ENCODE measurements at places on chromosomes 2 and 18.

DNA sequence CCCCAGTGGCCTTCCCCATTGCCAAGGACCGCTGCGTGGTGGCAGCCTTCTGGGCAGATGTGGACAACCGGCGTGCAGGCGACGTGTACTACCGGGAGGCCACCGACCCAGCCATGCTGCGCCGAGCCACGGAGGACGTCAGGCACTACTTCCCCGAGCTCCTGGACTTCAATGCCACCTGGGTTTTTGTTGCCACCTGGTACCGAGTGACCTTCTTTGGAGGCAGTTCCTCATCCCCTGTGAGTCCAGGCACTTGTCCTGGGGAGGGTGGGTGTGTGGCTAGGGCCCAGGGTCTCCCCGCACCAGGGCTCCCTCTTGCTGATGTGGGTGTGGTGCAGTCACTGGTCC, 31.9 kb downstream of the SNED1 start:
- DNase-seq, result no peak

GRCh38 chr18:3450012-3450798, at the start of gene TGIF1:
TGIF1 (plus strand) TSS chr18:3450172; CDS start chr18:3450490, 318 bp downstream.
- no peak for DNase-seq

- no peak for DNase-seq
Measured at GRCh38 chr2:69168144-69168813, 155.3 kb downstream of the ANTXR1 start.

- DNase-seq, result no peak
Measured at GRCh38 chr2:222477962-222478608, 53.7 kb downstream of the SGPP2 start.

- DNase-seq, result no peak
Measured at GRCh38 chr18:21857871-21858270, 117.3 kb downstream of the MIB1 start.

- DNase-seq, result no peak
Measured at GRCh38 chr2:65351948-65352595, 80.3 kb downstream of the SPRED2 start.

DNA sequence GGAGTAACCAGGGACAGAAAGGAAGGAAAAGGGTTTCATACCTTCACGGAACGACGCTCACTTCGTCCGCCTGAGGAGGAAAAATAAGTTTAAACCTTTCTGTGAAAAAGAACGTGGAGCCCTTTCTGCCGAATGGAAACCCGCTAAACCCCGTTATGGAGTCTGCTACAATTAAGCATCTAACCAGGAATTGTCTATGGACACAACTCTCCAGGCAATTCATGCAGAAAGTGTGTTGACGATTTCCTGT, 528 bp upstream of the PPP4R3B start:
- no peak for DNase-seq

GRCh38 chr18:11902522-11903292, 5.4 kb downstream of the MPPE1 start:
- DNase-seq, result no peak

DNA sequence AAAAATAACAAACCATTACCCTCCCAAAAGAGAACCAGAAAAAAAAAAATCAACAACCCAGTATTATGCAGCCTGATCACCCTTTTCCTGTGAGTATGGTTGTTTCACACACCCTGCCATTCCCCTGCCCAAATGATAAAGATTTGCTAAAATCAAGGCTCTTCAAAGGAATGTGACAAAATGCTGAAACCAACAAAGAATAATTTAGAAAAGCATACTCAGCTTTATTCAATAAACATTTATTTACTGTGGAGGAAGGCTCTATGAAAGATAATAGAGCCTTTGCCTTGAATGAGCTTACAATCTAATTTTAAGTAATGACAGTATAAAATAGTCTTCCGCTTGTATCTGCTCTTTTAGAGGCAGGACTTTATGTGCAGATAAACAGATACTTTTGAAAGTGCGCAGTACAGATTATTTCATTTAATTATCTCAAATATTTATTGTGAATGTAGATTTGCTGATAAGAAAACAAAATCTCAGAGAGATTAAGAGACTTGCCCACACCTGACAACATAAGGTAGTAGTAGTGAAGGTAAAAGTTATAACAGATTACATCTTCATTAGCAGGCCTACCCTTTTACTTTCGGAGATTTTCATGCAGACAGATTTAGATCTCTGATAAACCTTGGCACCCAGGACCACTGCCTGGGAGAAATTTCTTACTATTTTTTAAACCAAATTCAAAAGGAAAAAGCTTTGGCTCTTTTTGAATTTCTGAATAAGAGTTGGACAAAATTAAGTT, 211.9 kb downstream of the SRBD1 start:
- DNase-seq, result no peak

- peak; percentile 92 for DNase-seq
Measured at GRCh38 chr2:157468931-157469708, 25.2 kb upstream of the CYTIP start.

DNA sequence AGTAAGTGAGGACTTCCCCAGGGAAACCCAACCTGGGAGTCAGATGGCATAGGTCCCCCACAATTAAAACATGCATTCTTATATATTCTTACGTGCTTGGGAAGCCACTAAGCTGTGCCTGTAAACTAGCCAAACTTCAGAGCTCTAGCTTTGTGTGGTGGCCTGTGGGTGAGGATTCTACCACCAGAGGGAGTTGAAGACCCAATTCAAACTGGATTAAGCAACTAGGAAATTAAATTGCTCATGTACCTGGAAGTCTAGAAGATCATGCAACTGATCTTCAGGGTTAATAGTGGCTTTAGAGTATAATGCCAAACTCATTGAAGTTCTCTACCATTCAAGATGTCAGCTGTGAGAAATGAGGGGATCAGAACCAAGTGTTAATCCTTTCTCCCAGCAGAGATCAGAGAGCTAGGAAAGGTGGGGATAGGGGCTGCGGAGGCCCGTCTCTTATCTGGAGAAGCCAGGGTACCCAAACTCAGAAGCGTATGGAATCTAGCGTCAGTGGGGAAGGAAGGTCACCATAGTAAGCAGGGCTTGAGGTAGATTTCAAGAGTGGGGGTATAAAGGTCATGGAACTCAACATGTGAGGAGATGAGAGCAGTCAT, 53.2 kb upstream of the CCDC85A start:
- peak; percentile 5 for DNase-seq

DNA sequence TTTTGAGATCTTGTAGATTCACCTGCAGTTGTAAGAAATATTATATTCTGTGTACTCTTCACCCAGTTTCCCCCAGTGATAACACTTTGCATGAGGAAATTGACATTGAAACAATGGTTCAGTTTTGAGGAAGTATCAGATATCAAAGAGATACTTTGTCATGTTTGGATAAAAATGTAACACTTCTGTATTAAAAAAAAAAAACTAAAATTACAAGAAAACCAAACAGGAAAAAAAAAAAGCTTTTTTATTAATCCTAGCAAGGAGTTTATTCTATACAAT, 204.0 kb downstream of the ARL4C start:
- DNase-seq, result no peak

GRCh38 chr2:26414311-26414710, 12.6 kb downstream of the DRC1 start:
- no peak for DNase-seq

- no peak for DNase-seq
Measured at GRCh38 chr2:96664366-96664925, 21.9 kb downstream of the FER1L5 start.

GRCh38 chr2:105862843-105863242, 118.1 kb downstream of the NCK2 start:
- DNase-seq, result no peak

DNA sequence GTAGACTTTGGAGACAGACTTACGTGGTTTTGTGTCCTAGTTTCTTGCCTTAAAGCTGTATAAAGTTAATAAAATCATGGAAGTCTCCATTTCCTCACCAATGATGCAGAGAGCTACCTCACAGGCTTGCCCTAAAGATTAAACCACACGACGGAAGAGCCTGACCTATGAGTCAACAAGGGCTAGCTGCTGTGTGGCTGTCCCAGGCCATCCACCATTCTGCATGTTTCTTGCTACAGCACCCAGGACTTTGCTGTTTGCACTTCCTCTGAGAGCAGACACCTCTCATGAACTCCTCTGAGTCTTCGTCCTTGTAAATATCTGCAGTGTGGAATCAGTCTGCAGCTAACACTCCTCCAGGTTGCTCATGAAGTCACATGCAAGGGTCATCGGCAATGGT, 160.0 kb upstream of the TRIB2 start:
- DNase-seq, result no peak

DNA sequence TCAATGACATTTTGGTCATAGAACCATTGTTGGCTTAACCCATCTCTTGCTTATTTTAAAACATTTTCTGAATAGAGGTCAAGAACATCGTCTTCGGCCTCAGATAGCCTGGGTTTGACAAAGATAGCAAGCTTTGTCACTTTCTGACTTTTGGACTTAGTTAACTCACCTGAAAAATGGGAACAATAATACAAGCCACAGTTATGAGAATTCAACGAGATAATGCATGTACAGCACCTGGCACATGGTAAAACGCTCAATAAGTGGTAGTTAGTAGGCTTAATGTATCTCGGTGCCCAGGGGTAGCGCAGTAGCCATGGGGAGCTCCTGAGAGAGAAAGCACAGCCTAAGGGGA, 446 bp upstream of the COPS7B start:
- DNase-seq, result no peak

DNA sequence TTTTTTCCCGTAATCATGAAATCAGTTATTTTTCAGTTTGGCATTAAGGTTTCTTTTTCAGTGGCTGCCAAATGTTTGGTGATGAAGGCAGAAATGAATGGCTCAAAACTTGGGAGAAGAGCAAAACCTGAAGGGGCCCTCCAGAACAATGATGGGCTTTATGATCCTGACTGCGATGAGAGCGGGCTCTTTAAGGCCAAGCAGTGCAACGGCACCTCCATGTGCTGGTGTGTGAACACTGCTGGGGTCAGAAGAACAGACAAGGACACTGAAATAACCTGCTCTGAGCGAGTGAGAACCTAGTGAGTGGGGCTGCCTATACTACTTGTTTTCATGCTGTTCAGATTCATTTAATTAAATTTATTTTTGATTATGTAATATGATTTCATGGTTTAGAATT, 29.2 kb upstream of the MSH2 start:
- no peak for DNase-seq

DNA sequence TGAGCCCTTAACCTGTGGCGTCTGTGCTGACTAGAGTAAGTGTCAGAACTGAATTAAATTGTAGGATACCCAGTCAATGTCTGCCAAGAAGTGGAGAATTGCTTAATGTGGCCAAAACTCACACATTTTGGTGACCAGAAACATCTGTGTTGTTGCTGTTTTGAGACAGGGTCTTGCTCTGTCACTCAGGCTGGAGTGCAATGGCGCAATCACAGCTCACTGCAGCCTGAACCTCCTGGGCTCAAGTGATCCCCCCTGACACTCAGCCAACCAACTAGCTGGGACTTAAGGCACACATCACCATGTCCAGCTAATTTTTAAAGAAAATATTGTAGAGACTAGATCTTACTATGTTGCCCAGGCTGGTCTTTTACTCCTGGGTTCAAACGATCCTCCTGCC, 34.4 kb upstream of the RTN4 start:
- DNase-seq, result no peak

- DNase-seq, result no peak
Measured at GRCh38 chr18:59453468-59453961, 94.5 kb upstream of the LMAN1 start.

GRCh38 chr18:73879766-73880165, 267.9 kb downstream of the FBXO15 start:
- peak; percentile 31 for DNase-seq

DNA sequence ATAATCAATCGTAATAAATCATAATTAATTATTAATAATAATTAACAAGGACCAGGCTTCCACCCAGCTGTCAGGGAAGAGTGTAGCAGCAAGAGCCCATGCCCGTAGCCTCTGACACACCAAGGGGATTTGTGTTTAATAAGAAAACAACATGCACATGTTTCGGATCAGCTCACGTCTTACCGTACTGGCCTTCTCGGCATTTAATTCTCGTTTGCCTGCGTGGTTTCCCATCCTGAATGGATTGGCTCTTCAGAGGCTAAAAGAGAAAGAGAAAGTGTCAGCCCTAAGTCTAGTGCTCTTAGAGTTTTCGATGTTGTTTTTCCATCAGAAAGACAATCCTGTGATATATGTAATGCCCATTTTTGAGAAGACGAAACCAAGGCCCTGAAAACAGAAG, 27.6 kb downstream of the MBP start:
- DNase-seq, result no peak

DNA sequence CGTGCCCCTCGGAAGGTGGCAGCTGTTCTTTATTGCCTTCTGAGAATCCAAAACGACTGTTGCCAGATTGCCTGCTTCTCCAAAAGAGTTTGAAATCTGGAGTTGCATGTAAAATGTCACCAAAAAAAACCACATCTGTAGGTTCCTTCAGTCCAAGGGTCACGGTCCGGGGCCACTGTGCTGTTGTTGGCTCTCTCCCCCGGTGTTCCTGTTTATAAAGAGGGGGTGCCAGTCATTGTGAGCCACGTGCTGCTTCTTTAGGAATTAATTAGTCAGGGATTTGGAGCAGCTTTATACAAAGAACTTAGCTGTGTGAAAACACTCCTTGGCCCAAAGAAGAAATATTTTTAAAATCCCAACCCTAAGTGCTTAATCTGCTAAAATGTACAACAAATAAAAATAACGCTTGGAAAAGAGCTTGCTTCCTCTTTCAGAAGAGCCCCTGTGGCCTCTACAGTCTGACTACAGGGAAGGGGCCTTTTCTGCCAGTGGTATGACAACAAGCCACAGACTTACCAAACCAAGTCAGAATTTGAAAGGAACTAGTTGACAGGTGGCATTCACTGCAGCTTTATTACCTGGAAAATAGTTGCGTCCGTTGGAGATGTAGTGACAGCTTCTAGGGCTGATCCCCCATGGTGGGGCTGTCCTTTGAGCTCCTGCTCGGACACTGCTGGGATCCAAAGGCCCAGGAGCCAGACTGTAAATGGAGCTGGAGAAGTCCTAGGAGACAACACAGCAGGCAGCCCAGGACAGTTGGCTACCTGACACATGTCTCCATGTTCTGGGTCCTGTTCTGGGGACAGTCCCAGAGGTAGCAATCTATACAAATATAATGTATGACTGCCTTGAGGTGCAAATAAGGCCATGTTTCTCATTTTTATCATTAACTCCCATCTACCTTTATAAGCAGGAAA, 84.5 kb upstream of the SLC1A4 start:
- DNase-seq, result no peak

GRCh38 chr2:212904646-212905045, 246.8 kb downstream of the IKZF2 start:
- DNase-seq, result no peak

- DNase-seq, result no peak
Measured at GRCh38 chr2:227612546-227613271, 1.9 kb downstream of the SCYGR3 start.

DNA sequence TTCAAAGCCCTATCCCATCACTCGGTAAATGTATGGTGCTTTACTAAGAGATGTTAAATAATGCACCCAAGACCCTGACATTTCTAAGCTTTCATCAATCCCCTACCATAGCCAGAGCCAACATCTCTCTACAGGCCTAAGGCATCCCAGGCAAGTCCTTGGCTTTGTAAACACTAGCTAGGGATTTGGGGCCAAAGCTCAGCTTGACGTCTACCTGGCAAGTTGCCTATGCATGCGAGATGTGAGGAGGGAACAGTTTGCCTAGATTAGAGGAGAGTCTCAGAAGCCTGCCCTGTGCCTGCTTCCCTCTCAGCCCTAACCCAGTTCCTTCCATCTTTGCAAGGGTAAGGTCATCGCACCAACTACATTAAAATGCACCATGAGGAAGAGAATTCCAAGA, 221.5 kb upstream of the NCKAP5 start:
- no peak for DNase-seq

Measured in HS-5 (cell line).